Stimulated activated CD8-positive, alpha-beta memory T cell treated with anti-CD3 and anti-CD28 coated beads, Interleukin-4, amount 100 ng/mL, for 4 hours (primary cell): ENCODE measurements at places on chromosomes 1 and 21.

GRCh38 chr1:155052439-155053395 lies 1.6 kb downstream of the ADAM15 start:
- DNase-seq = no peak

DNA sequence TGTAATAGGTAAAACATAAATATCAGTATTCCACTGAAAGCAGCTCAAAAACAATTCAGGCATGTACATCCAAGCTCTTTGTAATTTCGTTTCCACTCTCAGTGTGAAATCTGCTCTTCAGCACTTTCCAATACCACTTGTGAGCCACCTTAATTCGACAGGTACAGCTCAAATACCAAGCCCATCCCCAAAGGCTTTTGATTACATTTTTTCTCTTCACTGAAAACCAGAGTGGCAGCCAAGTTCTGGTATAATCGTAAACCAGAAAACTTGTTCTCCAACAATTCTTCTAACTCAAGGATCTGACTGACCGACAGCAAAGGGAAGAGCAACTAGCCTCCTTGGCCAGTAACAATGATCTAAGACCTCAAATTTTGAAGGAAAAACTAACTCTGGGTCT lies 36.8 kb downstream of the FBXO42 start:
- no peak for DNase-seq

- no peak for DNase-seq
These were observed 253.5 kb downstream of the NTNG1 start for GRCh38 chr1:107394301-107394700.

GRCh38 chr1:218617986-218618385 lies 272.9 kb downstream of the TGFB2 start:
- no peak for DNase-seq

DNA sequence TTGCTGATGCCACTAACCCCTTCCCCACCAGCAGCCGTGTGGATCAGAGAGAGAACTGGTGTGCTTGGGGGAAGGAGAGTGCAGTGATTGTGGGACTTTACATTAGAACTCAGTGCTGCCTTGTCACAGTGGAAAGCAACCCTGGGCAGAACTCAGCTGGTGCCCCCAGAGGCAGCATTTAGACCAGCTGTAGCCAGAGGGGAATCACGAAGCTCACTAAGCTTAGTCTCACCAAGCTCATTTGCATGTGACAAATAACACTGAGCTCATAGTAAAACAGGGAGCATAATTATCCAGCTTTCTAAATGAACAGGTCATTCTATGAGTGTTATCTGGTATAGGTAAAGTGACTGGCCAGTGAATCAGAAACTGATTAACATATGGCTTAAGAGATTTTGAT lies 9.8 kb upstream of the SMAP2 start:
- DNase-seq = no peak

DNA sequence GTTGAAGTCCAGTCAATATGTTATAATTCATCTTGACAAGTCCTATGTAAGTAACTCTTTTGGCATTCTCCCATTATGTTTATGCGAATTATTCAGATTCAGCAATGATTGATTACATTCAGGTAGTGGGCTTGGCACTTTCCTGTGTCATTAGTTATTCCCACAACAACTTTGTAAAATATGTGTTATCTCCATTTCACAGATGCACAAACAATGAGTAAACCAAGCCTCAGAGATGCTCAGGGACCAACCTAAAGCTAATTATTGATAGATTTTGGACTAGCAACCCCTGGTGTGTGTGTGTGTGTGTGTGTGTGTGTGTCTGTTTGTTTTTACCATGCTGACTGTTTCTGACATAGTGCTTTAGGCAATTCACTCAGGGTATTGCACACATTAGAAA lies 371.1 kb upstream of the C1orf87 start:
- DNase-seq = no peak

DNA sequence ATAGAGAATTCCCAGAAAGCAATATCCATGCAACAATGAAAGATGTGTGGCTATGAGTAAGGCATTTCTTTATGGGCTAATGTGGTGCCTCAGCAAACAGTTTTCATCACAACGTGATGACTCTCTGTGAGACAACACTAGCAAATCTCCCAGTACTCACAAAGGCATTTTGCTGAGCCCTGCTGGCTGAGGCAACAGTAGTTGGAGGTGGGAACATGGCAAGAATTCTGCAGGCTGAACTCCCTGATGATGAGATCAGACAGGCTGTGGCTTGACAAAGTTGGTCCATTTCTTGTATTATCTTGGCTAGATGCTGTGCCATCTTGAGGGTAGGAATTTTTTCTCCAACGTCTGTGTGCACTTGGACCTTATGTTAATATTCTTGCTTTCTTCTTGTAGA lies 24.6 kb downstream of the PROX1 start:
- DNase-seq = no peak

DNA sequence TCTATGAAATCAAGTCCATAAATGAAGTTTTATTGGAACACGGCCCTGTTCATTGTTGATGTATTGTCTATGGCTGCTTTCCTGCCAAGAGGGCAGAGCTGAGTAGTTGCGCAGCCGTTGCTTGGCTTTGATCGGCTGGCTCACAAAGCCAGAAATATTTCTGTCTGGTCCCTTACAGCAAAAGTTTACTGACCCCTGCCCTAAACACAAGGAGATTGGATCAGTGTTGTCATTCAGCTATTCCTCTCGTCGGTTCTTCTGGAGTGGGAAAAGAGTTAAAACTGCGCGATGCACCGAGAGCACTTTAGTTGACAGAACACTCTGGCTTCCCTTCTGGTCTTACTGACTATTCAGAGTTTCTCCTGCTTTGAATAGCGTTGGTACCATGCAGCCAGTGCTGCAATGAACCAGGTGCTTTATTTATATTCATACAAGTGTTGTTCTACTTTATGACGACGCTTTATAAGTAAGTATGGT lies 868 bp downstream of the ZBTB40 start:
- DNase-seq = no peak

DNA sequence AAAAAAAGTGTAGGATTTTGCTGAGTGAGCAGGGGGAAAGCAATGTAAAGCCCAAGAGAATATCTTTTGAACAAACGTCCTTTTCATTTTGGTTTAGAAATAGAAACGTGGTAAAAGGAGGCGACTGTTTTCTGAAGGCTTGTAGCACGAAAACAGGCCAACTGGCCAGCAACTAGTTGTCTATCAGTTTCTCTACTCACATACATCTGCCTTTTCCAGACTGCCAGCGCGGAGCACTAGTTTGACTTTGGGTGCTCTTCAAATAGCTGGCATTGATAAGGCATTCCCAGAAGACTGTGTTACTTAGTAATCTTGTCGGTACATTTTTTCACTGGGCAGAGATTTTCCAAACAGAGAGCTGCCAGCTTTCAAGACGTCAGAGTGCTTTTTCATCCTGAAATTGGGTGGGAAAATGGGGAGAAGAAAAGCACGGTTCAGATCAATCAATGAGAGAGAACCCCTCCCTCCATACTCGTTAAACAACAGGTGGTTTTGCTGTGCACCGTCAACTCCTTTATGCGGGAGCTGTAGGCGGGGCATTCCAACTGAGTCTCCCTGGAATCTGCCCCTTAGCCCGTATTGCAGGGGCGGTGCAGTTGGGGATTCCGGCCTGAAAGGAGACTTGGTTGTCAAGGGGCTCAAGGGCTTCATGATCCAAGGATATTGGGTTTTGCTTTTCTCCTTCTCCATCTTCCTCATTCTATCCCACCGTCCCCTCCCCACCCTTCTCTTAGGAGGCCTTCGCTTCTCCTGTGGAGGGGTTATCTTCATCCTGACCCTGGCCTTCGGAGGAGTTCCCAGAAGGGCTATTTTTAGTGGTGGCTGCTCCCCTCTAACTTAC lies 884 bp upstream of the LRRC8C start:
- no peak for DNase-seq

DNA sequence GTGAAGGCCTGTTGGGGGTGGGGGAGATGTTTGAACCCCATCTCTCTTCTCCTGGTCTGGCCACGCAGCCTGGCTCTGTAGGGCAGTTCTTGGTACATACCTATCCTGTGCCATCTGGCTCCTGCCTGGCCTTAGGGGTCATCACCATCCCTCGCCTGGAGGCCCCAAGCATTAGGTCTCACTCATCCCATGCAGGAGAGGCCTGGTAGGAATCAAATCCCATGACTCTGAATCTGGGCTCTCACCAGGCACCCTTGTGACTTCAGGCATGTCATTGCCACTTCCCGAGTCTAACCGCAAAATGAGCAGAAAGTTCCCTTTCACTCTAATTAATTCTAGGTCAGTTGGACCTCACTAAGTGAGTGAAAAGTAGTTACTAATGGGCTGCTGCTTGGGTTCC lies 37.2 kb downstream of the ETNK2 start:
- DNase-seq = no peak

- no peak for DNase-seq
These were observed 32.0 kb downstream of the SUSD4 start for GRCh38 chr1:223331929-223332328.

GRCh38 chr1:101993710-101994109 lies 3.0 kb downstream of the OLFM3 start:
- DNase-seq = no peak

GRCh38 chr1:67307251-67308060 lies at the start of gene IL12RB2:
TSS of gene IL12RB2 (plus strand) at chr1:67307873. CDS start at chr1:67320369, 12,496 bp downstream.
- DNase-seq = no peak

DNA sequence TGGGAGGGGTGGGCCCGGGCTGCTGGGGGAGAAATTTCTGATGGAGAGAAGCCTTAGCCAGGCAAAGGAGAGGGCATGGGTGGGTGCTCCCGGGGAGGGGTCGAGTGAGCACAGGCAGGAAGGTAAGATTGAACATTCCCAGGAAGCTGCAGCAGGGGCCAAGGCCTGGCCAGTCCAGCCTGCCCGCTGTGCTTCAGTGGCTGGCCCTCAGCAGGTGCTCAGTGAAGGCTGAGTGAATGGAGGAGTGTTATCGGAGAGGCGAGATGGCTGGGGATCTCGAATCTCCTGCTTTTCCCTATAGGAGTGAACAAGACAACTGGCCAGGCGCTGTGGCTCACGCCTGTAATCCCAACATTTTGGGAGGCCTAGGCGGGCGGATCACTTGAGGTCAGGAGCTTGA lies 20.9 kb downstream of the SPSB1 start:
- DNase-seq = no peak

DNA sequence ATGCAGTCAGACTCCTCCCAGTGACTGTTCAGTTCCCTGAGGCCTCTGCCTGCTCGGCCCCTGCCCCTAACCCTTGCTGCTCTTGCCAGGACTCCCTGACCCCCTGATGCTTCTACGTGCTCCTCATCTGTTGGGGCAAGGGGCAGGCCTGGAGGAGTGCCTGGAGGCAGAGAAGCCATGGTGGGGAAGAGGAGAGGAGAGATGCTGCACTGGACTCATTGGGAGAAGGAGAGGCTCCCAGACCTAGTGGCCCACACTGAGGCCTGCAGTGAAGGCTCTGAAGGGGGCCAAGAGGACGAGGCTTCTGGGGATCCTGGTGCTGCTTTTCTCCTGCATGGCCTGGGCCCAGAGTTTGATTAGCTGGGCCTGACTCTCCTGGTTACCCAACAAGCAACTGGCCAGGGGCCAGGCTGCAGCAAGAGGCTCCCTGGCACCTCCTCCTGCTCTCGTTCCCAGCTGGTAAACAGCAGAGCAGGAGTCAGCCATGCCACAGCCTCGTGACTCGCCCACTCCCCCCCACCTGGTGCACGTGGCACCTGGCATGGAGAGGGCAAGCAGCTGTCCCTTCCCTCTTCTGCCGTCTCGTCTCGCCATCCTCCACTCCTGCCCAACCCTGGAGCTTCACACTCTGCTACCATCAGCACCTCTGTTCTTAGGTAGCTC lies 847 bp upstream of the RORC start:
- DNase-seq = no peak

DNA sequence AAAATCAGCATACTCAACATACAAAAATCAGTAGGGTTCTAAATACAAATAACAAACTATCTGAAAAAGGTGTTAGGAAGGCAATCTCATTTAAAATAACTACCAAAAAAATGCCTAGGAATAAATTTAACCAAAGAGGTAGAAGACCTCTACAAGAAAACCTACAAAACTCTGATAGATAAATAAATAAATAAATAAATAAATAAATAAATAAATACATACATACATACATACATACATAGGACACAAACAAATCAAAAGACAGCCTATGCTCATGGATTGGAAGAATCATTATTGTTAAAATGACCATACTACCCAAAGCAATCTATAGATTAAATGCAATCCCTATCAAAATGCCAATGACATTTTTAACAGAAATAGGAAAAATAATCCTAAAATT lies 194.7 kb downstream of the BARHL2 start:
- no peak for DNase-seq

- no peak for DNase-seq
These were observed 2.3 kb downstream of the SLC2A5 start for GRCh38 chr1:9066945-9067807.

DNA sequence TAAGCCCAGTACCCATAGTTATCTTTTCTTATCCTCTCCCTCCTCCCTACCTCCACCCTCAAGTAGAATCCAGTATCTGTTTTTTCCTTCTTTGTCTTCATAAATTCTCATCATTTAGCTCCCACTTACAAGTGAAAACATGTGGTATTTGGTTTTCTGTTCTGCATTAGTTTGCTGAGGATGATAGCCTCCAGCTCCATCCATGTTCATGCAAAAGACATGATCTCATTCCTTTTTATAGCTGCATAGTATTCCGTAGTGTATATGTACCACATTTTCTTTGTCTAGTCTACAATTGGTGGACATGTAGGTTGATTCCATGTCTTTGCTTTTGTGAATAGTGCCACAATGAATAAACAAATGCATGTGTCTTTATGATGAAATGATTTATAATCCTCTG lies 55.2 kb downstream of the PRKACB start:
- no peak for DNase-seq

DNA sequence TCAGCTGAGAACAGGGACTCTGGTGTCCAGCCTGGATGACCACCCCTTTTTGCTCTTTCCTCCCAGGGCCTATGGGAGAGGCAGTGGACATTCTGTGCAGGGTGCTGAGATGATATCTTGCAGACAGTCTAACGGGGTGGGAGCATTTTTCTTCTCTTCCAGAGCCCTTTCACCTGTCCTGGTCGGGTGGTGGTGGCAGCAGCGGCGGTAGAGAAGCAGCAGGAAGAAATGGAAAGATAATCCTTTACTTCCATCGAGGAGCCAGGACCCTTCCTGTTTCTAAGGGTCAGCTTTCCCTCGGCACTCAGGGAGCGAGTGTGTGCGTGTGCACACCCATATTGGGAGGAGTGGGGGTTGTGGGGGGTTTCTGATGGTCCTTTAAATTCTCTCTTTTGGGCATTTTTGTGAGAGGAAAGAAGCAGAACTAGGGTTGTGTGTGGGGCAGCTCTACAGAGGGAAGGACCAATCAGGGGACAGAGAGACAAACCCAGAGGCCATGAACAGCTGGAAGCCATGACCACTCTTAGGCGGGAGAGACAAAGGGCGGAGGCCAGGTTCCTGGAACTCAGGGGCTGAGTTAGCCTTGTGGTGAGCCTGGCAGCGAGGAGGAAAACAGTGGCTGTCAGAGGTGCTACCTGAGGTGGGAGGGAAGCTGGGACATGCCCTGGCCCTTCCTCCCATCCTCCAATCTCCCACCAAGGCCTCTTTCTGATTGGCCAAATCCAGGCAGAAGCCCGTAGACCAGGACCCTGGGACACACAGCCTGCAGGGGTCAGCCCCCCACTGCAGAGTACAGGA lies 31.2 kb upstream of the CSF3R start:
- DNase-seq = no peak
